A172 (cell line): ENCODE measurements at places on chromosomes 3 and 15. TPM values are rescaled to one million over a fixed set of nuclear protein-coding genes. Genes with fewer than 3 reads are reported as not detected.

Gene CKMT1A
- not detected in 2 replicates for total RNA-seq

Gene CCR3
- not detected in 2 replicates for total RNA-seq

Gene LIPH
- 0.52 and 0.86 TPM in 2 replicates for total RNA-seq

DNA sequence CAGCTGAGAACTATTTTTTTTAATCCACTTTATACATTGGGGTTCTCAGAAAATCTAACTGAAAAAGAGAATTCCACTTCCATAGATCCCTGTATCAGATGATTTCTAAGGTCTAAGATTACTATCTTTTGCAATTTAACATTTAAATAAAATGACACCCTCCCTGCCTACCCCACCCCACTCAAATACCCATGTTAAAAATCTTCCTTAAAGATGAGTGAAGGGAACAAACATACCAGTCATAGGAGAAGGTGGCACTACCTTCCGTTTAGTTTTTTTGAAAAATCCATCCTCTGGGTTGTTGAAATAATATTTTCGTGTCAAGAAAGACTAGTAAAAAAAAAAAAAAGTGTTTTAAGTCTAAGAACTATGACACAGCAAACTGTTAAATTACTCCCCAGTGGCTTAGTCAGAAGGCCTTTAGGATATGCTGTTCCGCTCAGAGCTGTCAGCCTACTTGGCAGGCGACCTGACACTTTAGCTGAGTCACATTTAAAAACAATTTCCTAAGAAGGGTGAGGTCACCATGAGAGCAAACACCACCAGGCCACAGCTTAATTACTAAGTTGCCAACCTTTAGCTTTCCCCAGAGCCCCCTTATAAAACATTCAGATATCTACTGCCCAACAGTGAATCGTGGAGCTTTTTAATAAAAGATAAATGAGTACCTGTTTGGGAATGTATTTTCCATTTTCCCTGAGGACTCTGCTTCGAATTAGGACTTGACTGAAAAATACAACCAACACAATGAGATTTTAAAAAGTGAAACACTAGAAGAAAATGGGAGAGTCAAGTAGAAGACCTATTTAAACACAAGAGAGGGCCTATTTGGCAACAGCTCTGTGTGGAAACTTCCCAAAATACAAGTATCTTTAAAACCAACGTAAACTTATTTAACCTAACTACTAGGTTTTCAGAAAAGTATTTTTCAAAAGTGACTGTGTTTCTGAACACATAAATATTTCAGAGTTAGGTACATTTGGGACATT, 9.6 kb downstream of the EMC3 start:
- peak; percentile 98 for DNase-seq

DNA sequence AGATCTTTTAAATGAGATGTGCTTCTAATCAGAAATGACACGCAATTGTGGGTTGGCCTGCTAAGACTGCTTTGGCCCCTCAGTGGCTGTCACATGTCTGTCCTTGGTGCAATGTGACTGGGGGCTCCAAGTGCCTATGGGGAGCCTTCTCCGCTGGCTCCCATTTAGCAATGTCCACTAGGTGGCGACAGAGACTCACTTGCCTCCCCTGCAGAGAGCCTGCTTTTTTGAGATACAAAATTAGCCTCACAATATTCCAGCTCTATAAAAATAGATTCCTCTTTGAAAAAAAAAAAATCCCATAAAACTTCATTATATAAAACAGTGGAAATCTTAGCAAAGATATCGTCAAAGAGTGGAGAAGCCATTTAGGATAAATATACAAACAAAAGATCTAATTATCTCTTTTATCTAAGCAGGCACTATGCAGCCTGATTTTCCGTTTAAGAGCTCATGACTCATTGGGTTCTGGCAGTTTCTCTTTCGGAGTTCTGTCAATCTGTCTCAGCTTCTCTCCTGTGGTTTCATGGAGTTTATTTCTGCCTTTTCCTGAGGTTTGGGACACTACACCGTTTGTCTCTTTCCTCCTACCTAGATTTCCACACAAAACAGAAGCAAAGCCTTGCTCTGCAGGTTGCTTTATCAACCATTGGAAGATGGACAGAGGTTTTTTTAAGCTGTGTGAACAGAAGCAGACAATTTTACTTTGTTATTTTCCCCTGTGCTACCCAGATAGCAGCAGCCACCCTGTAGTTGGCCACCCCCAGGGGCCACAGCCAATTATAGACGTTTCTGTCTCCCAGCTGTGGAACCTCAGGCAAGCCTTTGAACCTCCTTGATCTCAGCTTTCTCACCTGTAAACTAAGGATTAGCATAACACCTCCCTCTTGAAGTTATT, 68.4 kb upstream of the TNFAIP8L3 start:
- DNase-seq = peak; percentile 69

DNA sequence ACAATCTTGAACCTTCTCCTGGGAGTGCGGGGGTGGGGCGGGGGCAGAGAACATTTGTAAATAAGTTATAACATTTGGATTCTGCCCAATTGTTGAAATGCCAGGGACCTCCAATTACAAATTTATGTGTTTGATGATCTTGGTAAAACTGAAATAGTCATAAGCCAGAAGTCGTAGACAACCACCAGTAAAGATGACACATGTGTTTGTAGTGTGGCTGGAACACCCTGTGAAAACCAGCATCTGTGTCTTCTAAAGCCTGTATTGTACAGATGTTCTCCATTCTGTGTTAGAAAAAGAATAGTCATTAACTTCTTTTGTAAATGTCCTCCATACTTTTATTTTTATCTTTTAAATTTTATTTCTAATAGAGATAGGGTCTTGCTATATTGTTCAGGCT, 61.8 kb downstream of the ARIH1 start:
- DNase-seq = no peak
